ENCODE measurements at places on chromosomes 3 and 15.

- DNase-seq, result no peak
Observed at GRCh38 chr3:52533623-52534280, at the start of gene NT5DC2. NT5DC2 (minus strand) TSS chr3:52533857; CDS start chr3:52533737, 120 bp downstream.

GRCh38 chr15:73493922-73494321 lies 51.0 kb downstream of the REC114 start:
- DNase-seq, result no peak

DNA sequence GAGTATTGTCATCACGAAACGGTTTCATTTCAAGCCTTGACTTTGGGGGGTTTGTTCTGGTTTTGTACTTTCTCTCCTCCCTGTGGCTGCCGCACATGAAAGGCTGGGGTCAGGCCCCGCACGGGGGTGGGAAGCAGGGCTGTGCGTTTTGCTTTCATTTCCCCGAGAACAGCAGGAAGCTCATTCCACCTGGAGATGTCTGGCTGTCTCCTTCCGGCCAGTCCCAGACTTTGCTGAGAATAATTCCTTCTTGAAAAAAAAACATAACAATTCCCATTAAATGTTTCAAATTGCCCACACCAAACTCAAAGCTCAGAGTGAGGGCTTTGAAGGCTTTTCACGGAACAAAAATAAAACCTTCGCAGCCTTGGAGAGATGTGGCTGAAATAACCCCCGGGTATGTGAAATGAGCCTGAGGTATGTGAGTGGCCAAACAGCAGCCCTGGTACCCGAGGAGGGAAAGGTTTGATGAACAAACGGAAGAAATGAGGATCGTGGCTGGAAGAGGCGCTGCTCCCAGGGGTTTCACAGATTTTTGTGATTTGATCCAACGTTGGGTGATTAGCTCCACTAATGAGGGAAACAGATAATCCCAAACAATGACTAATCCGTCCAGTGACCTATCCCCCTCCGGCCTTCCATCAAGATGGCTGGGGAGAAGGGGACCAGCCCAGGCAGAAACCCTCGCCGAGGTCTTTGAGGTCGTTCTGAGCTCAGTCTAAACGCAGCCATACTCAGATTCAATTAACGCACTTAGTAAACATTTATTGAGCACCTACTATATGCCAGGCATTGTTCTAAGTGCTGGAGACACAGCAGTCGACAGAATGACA lies 126.9 kb upstream of the MEF2A start:
- no peak for DNase-seq

GRCh38 chr3:84904816-84905555 lies 53.8 kb upstream of the CADM2 start:
- DNase-seq, result no peak

GRCh38 chr3:177944228-177944661 lies 592.0 kb upstream of the KCNMB2 start:
- DNase-seq, result no peak

DNA sequence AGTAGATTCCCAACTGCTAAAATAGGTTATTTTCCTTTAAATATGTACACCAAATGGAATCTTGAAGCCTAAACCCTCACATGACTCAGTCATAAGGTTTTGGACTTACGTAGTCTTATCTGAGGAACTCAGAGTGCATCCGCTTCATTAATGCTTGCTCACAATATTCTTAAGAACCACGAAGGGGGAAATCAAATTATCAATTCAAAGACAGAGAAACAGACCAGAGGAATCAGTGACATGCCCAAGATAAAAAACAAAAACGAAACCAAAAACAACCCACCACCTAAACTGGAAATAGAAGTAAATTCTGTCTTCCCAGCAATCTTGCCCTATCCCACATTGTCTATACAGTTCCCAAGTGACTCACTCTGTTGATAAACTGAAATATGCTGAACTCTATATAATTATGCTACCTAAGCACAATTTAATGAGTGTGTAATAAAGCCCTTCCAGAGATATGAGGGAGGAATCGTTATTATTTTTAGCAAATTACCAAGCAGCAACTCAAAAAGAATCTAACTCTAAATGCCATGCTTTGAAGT lies 135.4 kb upstream of the CBLB start:
- DNase-seq, result no peak

DNA sequence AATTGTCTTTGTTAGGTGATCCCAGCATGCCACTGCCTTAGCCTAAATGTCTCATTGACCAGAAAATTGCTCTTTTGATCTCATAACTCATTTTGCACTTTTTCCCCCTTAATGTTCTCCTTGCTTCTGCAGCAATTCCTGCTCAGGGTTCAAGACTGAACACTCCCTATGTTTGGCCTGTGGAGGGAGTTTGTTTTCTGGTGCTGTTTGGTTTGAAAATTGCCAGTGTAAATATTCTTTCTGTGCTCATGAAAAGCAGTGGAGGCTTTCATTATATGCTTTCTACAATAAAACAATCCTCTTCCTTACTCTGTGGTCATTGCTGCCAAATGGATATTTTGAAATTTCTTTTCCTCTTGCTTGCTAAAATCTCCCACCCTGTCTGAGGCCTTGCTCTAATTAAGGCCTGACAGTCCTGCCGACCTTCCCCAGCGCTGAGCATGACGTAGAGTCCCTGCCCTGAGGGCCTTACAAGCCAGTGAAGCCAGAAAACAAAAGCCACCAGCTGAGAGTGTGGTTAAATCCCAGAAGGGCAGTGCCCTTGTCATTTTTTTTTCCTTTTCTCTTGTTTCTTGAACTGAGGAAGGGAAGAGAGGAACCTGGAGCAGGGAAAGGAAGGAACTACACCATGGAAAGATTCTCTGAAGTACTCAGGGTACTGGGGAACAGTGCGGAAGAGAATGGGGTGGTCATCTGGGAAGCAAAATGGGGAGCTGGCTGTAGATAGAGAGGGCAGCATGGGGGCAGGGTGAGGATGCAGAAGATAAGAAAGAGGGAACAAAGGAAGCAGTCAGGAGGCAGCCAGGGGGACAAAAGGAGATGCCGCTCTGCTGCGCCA lies 24.8 kb downstream of the ZBTB38 start:
- no peak for DNase-seq

DNA sequence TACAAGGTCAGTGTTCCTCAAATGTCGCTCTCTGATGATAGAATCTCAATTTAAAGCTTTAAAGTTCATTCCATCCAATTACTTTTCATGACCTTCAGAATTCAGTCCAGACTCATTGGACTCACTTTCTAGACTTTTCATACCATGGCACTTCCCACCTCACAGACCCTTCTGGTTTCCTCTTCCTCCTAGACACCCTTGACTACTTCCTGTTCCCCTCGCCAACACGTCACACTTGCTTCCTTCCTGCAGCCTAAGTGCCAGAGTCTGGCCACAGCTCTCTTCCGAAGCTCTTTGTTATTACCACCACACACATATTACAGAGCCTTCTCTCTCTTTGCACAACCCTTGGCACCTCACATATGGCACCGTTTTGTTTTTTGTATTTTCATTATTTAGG lies 59.1 kb upstream of the UMPS start:
- DNase-seq, result no peak

DNA sequence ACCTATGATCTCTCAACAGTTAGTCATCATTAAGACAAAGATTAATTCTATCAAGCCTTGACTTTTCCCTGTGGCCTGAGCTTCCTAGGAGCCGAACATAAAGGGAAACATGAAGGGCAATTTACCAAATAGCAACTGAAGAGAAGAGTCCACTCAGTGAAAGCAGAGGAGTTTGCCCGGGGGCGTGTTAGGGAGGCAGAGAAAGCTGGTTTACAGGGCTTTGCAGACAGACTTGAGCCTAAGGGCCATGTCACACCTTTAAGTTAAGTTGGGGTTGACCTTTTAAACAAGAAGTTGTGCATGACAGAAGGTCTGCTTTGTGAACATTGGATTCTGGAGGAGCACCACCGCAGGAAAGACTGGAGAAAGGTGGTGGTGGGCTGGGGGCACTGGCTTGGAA lies 701.8 kb upstream of the CFAP20DC start:
- no peak for DNase-seq

DNA sequence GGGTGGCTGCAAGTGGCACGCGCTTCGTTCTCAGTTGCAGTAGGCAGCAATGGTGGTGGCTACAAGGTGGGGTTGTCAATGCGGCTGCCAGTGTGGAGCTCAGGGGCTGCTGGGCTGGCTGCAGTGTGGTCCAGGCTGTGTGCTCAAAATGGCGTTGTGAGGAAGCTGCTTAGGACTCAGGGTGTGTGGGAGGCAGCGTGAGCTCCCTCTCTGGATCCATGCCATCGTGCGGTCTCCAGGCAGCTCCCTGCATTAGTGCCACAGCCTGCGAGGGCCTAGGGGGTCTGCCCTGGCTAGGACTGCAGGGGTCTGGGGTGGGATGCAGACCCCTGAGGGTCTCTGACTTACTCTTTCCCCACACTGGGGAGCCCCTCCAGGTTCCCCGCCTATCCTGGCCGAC lies 397.2 kb downstream of the OCA2 start:
- no peak for DNase-seq

DNA sequence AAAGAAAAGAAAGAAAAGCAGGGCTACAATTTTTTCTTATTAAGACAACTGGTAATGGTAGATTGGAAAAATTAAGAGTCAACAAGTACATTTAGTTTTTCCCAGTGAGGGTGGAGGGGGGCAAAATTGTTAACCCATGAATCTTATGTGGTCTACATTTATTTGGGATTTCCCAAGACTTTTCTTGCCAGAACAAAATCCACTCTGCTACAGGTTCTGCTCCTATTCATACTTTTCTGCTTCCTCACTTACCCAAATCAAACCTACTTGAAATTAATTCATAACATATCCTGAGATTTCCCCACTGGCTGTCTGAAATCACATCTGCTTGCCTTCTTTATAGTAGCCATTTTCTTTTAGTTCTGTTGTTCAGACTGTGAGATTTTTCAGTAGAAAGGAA lies 41.1 kb downstream of the VGLL3 start:
- DNase-seq, result no peak

DNA sequence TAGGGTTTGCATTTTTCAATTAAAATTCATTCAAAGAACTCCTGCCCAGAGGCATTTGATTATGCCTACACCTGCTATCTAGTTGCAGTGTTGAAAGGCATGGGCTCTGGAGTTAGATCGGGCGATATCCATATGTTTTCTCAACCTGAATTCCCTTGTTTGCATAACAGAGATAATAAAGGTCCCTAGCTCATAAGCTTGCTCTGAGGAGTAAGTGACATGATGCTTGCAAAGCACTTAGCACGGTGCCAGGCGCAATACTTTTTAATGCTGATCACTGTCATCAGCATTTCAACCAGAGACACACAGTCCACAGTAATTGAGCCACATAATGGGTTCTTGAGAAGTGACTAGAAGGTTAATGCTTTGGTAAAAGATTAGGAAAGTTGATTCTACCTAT lies 106.3 kb upstream of the SAMMSON start:
- DNase-seq, result no peak

GRCh38 chr15:69499521-69500211 lies 47.0 kb downstream of the RPLP1 start:
- DNase-seq, result no peak

DNA sequence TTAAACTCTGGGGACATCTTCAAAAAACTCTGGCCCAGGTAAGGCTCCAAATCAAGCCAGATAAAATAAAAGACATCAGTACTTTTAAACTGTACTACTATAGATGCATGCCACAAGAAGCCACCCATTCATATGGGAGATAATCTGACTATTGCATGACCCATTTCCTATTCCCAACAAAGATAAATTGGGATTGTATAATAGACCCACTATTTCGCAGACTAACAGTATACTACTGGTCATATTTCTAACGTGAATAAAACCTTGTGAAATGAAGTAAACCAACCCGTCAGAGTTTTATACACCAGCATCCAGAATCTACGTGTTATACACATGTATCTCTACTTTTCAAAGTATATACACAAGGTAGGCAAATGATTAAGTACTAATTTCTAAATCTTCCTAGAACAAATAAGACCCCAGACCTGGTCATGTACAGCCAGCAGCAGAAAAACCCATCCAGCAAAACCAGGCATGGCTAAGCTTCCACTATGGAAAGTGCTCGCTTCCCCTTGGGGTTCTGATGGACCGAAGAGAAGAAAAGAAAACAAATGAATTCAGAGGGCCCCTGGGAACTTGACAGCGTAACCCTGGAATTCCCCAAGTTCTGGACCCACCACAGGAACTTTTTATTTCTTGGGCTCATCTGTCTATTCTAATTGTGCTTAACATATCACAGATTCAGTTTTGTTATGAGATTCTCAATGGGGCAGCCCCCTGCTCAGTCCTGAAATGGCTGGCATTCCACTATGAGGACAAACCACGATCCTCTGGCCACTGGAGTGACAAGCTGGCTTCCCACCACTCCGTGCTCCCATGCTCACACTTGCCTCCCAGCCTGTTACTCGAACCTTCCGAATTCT lies 69.1 kb downstream of the MB21D2 start:
- no peak for DNase-seq

GRCh38 chr3:159616234-159616825 lies 372.3 kb upstream of the IL12A start:
- no peak for DNase-seq
